Fibroblast of skin of back (primary cell): ENCODE measurements at places on chromosomes 1 and 21.
A peak's percentile ranks its signal among the peaks of the same experiment; 100 is the strongest.

DNA sequence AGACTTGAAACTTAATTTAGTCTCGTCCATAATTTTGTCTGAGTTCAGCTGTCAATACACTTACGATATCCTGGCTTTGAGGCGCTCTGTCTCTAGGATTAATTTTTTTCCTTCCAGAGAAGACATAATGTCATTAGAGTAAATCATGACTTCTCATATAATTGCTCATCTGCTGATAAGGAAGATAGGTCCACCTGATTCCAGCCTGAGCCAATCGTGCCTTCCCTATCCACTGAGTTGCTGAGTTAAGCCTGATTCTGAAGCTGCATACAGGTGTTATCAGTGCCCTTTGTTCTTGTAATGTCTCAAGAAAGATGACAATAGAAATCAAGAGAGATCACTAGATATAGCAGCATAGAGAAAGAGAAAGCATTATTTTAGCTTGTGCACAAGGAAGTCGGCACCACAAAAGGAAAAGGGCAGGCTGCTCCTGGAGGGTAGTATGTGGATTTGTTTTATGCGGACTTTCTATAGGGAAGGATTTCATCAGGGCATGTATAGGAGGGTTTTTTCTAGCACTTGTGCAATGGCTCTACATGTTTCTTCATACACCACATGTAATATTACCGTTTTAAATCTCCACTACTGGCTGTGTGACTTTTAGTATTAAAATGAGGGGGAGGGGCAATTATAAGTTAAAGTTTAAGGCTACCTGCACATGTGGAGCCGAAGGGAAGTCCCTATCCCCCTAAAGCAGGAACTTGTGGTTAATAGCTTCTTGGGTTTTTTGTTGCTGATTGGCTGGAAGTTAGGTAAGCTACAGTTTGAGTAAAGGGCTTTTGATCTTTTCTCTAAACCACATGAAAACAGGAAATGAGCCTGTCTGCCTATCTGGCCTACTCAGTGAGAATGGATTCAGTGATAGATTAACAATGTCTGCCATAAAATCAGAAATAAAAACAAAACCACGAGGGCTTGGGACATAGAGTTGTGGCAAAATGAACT, 133.4 kb downstream of the PLPPR5 start:
- no peak for DNase-seq

GRCh38 chr1:93042187-93043056, 36.7 kb upstream of the MTF2 start:
- no peak for DNase-seq

DNA sequence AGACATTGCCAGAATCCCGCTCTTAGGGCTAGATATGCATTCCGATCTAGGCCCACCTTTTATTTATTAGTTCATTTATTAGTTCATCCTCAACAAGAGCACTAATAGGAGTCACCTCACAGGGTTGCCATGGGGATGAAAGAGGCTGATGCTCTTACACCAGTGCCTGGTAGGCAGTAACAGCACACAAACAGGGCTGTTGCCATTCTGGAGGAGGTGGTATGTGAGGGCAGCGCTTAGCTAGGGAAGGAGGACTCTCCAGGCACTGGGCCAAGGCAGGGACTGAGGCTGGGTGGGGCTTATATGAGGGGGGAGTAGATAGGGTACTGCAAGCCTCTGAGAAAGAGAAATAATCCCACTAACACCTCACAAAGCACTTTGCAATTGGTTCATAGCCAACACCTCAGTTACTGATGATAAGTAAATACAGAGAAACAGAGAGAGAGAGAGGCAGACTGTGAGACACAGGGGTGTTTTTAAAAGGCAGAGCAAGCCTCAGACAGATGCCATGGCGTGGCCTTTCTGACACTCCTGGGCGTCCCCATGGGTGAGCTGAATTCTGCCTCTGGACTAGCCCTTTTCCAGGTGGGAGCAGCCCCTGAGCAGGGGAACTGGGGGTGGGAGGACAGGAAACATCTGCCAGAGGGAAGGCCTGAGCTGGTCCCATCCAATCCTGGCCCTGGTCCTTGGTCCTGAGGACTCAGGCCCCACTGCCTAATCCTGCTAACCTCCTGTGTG, 5.9 kb downstream of the FCGR2A start:
- DNase-seq: no peak

GRCh38 chr1:236654957-236655356, 31.3 kb upstream of the ACTN2 start:
- no peak for DNase-seq

GRCh38 chr1:98575955-98576354, 85.6 kb upstream of the SNX7 start:
- DNase-seq: no peak

DNA sequence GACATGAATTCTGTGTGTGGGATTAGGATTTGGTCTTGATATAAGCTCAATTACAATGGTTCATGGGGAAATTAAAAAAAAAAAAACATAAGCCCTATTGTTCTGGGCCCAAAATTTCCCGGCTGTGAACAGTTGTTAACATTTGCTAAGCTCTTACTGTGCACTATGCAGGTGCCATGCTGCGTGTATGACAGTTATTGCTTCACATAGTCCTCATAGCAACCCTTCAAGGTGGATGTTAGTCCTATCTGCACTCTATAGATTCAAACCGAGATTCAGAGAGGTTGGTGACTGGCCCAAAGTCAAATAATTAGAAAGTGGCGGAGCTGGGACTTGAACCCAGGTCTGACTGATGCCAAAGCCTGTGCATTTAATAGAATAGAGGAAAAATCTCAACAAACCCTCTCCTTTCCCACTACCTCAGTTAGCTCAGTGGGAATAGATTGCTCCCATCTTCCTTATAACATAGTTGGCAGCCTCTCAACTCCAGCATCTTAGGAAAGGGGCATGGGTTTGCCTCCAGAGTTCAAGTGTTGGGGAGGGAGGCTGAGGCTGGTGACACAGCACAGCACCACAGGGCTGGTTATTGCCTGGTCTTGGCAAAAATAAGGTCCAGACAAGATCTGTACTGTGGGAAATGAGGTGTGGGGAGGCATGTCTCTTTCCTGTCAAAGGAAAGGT, 55.0 kb upstream of the GCLM start:
- no peak for DNase-seq

- no peak for DNase-seq
Measured at GRCh38 chr1:29805896-29806160, 569.5 kb downstream of the PTPRU start.

DNA sequence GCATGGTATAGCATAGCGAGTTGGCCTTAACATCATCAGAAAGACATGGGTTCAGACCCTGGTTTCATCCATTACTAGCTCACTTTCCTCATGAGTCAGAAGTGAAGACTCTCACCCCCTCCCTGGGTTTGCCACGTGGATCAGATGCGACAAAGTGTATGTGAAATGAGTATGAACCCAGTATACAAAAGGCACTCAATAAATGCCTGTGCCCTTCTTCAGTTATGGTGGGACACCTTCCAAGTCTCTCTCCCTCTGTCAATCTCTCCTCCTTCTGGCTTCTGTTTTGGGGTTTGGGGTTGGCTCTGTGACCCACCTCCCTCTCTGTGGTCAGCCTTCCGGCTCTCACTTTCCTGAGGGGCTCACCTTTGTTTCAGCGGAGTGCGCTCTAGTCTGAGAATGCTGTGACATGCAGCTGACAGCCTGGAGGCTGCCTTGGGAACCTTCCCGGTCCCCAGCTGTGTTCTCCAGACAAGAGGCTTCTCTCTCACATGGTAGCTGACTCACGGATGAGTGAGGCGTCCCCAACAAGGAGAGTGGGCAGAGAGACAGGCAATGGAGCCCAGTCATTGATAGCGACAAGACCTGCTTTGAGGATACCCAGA, 155.0 kb upstream of the EDN2 start:
- peak; percentile 91 for DNase-seq

GRCh38 chr1:56877973-56878372, 23.4 kb downstream of the C8A start:
- no peak for DNase-seq
